ENCODE measurements at places on chromosomes 4 and X.
A peak's percentile ranks its signal among the peaks of the same experiment; 100 is the strongest.

- DNase-seq, result peak; percentile 8
These were observed 550.9 kb upstream of the BOD1L1 start for GRCh38 chr4:14178421-14178820.

DNA sequence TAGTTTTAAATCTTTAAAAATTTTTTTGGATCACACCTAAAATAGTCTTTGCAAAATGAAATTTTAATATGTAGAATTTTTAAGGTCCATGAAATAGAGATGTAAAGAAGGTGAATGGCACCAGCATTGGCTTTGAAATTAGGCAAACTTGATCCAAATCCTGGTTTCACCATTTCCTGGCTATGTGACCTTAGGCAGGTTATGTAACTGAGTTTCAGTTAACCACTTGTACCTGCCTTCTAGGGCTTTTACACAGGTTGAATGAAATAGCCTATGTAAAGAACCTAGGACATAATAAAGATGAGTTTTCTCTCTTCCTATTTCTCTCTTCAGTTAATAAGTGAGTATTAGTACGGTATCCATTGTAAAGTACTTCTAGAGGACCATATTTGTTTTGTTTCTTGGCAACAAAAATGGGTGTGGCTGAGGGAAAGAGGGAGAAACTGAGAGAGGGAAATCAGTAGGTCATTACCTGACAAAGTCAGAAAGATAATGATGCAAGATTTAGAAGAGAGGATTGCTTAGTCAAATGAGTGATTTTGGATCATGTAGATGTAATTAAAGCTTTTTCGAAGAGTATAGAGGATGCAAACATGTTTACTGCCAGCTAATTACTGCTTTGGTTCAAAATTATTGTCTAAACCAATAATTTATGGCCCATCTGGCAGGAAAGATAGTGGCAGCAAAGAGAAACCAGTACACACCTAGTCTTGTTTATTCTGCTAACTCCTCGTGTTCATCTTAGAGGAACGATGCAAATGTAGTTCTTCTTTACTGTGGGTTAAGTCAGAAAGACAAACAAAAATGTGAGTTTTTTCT is 81.9 kb downstream of the PDLIM5 start:
- DNase-seq, result no peak

- DNase-seq, result no peak
These were observed 82.8 kb downstream of the ARSF start for GRCh38 chrX:3124031-3124430.

DNA sequence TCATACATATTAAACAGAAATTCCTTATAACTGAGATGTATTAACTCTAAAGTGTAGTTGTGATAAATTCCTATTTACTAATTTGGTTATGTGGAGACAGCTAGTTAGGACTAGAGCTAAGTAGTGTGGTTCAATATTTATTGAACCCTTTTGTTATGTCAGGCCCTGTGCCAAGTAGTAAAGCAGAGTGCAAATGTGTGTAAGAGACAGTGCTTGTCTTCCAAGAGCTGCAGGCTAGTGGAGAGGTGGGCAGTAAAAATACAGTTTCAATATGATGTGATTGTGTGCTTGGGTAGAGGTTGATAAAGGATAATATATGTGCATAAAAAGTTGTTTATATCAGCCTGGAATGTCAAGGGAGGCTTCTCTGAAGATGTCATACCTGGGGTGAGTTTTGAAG is 80.0 kb downstream of the TBC1D19 start:
- no peak for DNase-seq

GRCh38 chr4:37667197-37668100 is 18.7 kb downstream of the RELL1 start:
- no peak for DNase-seq

DNA sequence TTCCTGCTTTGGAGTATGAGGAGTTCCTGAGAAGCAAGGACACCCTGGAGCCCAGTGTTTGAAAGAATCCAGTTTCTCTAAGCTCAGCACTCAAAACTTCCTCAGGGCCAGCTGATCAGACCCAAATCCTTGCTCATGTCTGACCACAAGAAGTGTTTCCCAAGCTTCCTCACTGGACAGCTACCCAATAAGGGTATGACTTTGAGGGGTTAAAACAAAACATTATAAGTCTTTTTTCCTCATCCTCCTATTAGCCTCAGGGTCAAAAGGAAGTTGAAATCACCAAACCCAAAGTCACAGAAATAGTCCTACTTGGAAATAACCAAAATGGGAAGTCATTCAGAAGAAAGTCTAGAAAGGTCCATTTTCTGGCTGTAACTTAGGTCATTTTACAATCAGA is 13.7 kb downstream of the ZBTB33 start:
- DNase-seq, result no peak

DNA sequence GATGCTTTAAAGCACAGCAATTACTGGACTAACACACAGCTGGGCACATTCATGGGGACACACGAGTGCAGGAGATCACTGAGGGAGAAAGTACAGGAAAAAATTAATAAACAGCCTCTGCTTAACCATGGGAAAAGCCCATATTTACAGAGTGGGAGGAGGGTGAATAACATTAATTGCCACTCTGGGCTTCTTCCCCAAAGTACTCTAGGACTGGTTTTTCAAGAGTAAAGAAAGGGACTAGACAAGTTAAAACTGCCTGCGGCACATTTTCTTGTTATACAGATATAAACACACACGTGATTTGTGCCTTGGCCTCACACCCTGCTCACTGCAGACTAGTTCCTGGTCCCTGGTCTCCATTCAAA is 179.7 kb upstream of the TET2 start:
- peak; percentile 10 for DNase-seq

DNA sequence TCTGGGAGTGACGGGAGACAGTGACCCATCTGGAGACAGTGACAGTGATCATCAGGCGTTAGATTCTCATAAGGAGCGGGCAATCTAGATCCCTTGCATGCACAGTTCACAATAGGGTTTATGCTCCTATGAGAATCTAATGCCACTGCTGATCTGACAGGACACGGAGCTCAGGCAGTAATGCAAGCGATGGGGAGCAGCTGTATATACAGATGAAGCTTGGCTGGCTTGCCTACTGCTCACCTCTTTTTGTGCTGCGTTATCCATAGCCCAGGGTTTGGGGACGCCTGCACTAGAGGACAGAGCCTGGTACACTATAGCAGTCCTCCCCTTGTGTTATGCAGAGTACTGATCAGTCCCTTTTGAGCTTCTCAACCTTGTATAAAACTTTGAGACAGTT is 23.5 kb downstream of the NFKB1 start:
- no peak for DNase-seq

GRCh38 chr4:8675906-8676305 is 83.3 kb downstream of the CPZ start:
- no peak for DNase-seq

DNA sequence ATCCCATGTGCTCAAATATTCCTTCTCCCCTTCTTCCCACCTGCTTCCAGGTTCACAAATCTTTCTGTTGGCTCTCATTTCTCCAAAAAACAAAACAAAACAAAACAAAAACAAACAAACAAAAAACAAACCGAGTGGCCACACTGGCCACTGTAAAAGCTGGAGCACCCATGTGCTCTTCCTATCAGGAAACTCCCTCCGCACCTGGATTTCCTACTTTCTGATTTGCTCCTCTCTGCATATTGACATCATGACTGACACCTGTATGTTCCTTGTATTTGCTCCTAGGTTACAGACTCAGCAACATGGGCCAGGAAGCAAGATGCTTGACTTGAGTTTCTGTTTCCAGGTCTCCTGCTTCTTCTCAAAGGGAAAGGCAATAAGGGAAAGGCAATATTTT is 258.8 kb downstream of the GPC3 start:
- no peak for DNase-seq

GRCh38 chrX:72081605-72082320 is 50.0 kb downstream of the RTL5 start:
- DNase-seq, result no peak

- DNase-seq, result no peak
These were observed 76.5 kb upstream of the SMARCAD1 start for GRCh38 chr4:94131212-94131611.

- DNase-seq, result no peak
These were observed 996.3 kb downstream of the FSTL5 start for GRCh38 chr4:161167539-161167938.

DNA sequence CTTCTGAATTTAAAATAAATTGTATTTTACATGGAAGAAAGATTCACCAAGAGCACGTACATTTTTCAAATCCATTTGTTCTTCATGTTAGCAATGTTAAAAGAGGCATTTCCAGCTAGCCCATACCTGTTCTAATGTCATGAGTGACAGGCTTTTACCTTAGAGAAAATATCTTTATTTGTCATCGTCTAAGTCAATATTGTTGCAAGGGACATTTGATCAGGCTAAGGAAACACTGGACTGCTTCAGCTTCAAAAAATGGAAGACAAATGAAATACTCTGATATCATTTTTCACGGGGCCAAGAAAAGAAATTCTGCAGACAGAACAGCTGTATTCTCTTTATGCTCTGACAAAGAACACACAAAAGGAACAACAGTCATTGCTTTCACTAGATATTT is 207.7 kb downstream of the RCHY1 start:
- no peak for DNase-seq

DNA sequence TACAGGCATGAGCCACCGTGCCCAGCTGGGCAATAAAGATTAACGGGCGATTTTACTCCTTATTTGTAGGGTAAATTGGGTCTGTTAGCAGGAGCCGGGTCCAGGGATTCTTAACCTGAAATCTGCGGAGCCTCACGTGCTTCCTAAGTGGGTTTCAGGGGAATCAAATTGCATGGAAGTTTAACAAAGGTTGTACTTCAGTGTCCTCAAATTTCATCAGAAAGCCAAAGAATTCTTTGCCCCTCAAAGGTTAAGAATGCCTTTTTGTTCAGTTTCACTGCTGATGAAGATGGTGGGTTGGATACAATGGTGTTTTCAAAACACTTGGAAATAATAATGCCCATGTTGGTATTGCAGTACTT is 67.9 kb downstream of the AFF1 start:
- DNase-seq, result no peak

GRCh38 chrX:40411340-40412111 is 169.2 kb upstream of the ATP6AP2 start:
- no peak for DNase-seq

DNA sequence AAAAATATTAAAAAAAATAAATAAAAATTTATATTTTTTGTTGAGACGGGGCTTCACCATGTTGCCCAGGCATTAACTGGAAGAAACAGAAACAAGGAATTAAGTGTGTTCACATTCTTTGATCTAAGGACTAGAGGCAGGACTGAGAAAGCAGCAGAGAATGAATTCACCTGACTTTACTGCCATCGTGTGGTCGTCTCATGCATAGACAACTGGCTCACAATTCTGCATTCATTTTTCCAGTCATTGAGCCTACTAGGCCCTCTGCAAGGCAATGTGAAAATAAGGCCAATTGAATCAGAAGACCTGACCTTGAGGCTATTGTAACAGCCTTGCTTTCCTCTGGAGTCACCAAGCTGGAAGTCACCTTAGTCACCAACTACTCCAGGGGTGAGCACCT is 37.4 kb downstream of the LHFPL1 start:
- DNase-seq, result peak; percentile 21

GRCh38 chr4:13922459-13922858 is 294.9 kb upstream of the BOD1L1 start:
- DNase-seq, result no peak

DNA sequence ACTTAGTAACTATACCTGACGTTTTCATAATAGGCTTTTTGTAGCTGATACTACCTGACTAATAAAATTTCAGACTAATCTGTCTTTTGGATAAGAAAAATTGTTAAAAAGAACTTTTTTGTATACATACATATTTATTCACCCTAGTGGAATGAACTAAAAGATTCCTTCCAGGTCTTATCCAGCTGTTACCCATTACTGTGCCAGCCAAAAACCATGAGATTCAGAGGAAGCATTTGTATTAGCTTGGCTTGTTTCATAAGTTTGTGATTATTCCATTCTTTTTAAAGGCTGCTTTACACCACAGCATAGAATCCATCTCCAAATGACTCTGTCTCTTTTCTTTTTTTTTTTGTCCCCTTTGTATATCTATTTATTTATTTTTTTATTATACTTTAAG is 149.4 kb downstream of the FAT4 start:
- no peak for DNase-seq

DNA sequence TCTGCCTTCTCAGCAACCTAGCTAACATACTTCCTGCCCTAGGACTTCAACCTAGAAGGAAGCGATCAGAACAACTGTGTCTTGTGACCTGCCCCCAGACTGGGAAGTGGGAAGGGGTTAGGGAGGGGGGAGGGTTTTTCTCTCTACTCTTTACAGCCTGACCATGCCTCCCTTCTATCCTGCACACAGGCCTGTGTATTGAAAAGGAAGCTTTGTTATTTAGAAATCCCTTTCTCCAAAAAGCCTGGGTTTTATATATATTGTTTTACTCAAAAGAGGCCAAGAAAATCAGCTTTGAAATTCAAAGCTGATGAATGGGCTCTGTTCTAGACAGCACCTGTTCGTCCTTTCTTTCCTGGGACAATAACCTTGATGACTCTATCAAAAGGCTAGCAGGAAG is 35.2 kb upstream of the SMS start:
- no peak for DNase-seq

DNA sequence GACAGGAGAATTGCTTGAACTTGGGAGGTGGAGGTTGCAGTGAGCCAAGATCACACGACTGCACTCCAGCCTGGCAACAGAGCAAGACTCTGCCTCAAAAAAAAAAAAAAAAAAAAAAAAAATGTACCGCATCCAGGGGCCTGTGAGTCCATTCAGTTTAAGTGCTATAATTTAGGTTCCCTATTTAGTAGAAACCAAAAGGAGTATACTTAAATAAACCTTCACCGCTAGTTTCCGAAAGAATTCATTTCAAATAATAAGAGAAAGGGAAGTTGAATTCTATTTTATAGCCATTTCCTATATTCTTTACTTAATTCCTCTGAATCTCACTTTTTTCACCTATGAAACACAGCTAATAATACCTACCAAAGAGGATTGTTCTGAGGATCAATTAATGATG is 20.8 kb upstream of the LRBA start:
- no peak for DNase-seq

DNA sequence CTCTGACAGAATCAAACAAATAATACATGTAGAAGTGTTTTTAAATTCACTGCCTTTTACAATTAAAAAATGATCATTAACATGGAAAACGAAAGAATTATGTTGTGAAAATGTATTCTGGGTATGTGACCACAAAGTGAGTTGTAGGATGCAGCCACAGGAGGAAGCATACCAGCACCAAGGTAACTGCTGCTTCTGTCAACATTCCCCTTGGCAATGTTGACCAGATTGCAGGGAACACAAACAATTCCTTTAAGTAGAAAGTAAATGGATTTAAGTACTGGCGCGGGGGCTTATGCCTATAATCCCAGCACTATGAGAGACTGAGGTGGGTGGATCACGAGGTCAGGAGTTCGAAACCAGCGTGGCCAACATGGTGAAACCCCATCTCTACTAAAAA is 1877.9 kb upstream of the PCDH7 start:
- no peak for DNase-seq
